ENCODE measurements at places on chromosomes 12 and 14.

- DNase-seq: no peak
Observed at GRCh38 chr14:88049936-88050335, 45.0 kb downstream of the GPR65 start.

DNA sequence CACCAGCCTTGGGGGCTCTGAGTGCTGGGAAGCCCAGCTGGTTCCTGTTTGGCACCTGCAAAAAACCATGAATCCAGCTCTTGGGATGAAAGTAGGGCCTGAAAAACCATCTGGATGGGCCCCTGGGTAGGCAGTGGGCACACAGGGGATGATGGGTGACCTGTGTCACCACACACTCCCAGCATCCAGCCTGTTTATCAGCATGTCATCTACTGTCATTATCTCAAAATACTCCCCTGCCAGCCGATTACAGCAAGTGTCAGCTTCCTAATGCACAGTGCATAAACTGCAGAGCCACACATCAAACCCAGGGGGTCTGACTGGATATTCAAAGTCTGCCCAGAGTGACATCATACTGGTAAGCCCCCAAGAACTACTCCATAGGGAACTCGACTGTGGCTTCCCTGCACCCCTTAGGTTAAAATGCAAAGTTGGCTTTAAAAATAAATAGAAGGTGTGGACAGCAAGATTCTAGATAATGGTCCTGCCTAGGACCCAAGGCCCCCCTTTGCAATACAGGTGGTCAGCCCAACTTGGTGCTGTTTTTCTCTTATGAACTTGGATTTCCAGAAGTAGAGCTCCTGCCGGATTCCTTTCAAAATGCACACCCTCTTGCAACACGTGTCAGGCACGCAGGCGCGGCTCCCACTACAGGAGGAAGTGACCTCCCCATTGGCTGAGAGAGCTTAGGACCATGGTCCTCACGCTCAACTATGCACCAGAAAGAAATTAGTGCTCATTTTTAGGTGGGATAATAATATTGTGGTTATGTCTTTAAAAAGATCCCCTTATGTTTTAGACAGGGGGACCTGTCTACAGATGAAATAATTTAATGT lies 94.1 kb downstream of the GCH1 start:
- DNase-seq: no peak

- DNase-seq: no peak
Observed at GRCh38 chr12:95136598-95136997, 63.2 kb upstream of the NR2C1 start.

DNA sequence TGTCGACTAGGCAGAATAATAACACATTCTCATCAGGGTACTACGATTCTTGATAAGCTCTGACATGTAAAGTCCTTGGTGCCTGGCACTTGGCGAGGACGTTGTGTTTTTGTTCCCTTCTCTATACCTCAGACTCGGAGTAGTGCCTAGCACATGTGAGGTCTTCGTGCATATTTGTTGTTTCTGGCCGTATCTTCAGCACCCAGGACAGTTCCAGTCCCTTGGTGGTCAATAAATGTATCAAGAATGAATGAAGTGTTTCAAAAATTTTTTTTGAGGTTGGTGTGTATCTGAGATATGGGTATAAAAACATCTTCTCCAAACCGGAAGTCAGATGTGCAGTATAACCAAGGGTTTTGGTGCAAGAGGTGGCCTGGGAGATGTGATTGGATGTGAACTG lies 198.2 kb downstream of the AACS start:
- DNase-seq: no peak

DNA sequence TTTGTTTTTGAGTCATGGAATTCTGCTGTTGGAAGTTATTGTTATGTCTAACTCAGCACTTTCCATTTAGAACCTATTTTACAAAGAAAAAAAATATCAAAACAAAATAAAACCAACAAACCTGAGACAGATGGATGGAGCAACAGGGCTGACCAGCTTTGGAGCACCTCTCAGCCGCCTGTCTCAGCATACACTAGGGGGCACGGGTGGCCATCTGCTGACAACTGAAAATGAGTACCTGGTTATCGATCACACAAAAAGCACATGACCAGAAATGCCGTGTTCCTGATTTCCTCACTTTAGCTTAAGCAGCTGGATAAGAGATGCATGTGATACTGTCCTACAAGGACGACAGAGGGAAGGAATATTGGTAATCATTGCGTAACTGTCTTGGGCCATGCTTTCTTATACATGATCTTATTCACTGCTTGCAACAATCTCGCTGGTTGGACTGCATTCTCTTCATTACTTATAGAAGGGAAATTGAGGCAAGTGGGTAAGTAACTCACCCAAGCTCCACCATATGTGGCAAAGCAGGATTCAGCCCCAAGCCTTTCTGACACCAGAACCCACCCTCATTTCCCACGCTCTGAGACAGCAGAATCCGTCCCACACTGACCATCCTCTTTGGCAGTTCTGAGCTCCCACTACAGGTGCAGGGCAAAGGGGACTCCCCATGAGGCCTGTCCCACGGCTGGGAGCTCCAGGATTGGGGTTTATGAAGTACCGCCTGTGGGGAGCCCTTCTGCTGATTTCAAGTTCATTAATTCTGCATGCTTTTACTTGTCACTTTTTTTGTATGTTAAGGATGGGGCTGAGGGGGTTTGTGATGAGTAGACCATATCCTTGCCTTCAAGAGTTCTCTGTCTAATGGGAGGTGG lies 43.5 kb downstream of the C14orf132 start:
- no peak for DNase-seq

GRCh38 chr14:74684434-74684833 lies 28.4 kb downstream of the AREL1 start:
- no peak for DNase-seq

GRCh38 chr14:103127861-103128598 lies 4.8 kb downstream of the TNFAIP2 start:
- DNase-seq: no peak

DNA sequence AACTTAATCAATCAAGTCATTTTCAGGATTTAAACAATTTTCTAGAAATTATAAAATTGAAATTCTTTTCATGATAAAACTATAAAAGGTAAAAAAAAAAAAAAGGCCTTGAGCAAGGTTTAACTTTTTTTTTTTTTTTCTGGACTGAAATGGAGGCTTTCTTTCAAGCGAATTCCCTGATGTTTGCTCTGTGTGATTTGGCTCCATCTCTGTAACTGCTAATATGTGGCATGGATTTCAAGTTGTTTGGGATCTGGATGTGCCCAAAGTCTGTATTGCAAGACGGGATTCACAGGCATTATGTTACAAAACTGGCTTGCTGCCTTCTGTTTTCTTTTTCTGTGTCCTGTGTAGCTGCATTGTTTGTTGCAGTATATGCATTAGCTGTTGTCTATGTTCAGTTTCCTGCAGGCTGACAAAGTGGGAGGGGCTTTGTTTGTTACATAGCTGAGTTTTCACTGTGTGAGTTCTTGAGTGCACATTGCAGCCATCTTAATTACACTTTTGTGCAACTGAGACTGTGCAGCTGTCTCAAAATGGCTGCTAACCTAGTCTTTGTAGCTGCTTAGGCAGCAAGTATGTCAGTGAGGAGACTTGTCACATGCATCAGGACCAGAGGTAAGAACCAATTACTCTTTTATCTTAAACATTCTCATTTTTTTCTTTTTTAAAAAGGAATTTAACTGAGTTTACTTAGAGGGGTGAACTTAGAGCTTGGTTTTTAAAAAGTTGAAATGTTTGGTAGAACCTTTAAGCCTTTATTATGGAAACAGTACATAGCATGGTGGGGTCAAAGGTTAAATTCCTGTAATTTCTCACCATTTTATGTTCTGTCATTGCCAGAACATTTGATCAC lies 19.5 kb downstream of the ATF7IP start:
- DNase-seq: no peak

Data from activated naive CD4-positive, alpha-beta T cell (primary cell).